Muscle of leg (tissue), 16 donors: ENCODE measurements at places on chromosomes 1 and 21.
A peak's percentile ranks its signal among the peaks of the same experiment; 100 is the strongest.

DNA sequence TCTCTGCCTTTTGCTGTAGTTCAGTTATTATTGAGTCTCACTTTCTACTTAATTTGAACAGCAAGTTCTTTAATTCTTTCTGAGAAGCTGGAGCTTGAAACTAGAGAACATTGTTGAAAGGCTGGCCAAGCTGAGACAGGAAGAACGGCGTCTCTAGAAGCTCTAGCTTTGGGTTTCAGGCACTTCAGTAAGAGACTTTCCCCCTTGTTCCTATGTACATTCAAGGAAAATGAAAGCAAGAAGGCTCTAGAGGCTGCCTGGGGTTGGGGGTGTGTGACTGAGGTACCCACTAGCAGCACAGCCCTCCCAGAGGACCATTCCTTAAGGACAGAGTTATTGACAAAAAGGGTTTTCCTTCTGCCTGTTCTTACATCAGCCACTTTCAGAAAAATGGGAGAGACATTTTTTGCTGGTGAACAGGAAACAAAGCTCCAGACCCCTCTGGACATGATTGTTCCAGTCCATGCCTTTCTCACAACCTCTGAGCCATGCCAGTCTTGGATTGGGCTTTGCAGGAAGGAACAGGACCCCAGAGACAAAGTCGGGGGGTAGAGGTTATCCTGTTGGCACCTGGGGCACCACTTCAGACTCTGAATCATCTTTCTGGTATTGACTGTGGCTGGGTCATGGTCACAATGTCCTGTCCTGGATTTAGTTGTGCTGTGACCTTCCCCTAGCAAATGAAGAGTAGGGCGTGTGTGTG lies 63.1 kb downstream of the LAMC2 start:
- no peak for DNase-seq

GRCh38 chr1:33435096-33435820 lies 4.4 kb upstream of the PHC2 start:
- peak; percentile 48 for DNase-seq

DNA sequence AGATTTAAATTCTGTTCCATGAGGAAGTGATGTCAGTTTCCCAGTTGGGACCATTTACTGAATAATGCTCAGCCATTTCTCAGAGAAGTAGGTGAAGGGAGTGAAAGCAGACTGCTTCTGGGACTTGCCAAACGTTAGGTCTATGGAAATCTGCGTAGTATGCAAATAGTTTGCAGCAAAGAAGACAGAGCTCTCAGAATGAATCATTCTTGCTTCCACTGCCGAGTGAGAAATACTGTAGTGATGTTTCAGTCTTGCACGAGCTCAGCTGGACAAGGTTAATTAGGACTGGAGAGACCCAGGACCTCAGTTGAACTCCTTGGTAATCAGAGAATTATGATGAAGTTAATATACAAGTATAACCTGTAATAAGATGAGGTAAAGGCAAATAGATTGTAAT lies 317.7 kb upstream of the DAB1 start:
- DNase-seq: no peak

GRCh38 chr1:182169203-182169602 lies 107.7 kb upstream of the ZNF648 start:
- peak; percentile 51 for DNase-seq
